ENCODE measurements at places on chromosomes 13 and 19.
A peak's percentile ranks its signal among the peaks of the same experiment; 100 is the strongest.

DNA sequence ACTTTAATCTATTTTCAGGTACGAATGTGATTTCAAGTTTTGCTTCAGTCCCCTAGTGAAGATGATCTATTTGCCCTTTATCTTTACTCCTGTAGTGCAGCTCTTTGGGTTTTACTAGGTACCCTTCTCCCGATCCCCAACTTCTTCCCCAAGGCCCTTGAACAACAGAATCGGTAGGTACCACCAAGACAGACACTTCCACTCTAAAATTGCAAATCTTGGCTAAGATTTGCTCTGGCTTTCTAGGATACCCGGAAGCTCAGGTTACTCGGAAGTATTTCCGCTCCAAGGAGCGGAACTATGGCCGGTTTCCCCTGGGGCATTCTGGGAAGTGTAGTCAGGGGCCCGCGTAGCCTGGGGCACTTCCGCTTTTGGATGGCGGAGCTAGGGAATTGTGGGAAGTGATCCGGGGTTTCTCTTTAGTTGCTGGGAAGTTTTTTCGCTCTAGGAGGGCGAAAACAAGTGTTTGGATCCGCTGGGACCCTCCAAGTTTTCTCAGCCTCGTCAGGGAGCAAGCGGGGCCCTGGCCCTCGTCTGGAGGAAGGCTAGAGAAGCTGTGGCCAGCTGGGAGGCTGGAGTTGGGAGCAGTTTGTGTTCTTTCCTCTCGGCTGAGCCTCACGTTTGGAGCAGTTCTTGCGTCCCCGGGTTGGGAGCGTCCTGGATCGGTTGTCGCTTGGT is 5.1 kb upstream of the ZNF227 start:
- ATAC-seq = peak; percentile 88

DNA sequence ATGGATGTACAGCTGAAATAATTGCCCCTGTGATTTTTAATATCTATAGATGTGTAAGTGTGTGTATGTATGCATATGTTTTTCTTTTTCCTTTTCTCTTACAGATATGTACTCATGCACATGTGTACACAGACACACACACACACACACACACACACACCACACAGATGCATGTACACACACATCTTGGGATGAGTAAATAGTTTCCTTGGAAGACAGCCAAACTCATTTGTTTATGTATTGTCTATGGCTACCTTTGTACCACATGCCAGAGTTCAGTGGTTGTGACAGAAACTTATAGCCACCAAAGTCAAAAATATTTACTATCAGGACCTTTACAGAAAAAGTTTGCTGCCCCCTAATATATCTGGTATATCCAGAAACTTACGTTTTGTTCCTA is 192.6 kb downstream of the MAB21L1 start:
- no peak for ATAC-seq

- no peak for ATAC-seq
Observed at GRCh38 chr13:22700246-22700887, 480.4 kb upstream of the SGCG start.

- no peak for ATAC-seq
Observed at GRCh38 chr19:17020823-17021222, 5.8 kb downstream of the CPAMD8 start.

GRCh38 chr19:6021878-6022569 is 44.1 kb upstream of the RANBP3 start:
- ATAC-seq = peak; percentile 79

DNA sequence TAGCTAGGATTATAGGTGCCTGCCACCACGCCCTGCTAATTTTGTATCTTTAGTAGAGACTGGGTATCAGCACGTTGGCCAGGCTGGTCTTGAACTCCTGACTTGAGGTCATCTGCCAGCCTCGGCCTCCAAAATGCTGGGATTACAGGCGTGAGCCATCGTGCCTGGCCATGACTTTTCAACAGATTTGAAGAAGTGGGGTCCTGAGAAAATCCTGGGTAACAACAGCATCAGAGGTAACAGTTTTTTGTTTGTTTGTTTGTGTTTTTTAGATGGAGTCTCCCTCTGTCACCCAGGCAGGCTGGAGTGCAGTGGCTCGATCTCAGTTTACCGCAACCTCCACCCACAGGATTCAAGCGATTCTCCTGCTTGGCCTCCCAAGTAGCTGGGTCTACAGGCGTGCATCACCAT is 3.7 kb downstream of the JUNB start:
- ATAC-seq = no peak

DNA sequence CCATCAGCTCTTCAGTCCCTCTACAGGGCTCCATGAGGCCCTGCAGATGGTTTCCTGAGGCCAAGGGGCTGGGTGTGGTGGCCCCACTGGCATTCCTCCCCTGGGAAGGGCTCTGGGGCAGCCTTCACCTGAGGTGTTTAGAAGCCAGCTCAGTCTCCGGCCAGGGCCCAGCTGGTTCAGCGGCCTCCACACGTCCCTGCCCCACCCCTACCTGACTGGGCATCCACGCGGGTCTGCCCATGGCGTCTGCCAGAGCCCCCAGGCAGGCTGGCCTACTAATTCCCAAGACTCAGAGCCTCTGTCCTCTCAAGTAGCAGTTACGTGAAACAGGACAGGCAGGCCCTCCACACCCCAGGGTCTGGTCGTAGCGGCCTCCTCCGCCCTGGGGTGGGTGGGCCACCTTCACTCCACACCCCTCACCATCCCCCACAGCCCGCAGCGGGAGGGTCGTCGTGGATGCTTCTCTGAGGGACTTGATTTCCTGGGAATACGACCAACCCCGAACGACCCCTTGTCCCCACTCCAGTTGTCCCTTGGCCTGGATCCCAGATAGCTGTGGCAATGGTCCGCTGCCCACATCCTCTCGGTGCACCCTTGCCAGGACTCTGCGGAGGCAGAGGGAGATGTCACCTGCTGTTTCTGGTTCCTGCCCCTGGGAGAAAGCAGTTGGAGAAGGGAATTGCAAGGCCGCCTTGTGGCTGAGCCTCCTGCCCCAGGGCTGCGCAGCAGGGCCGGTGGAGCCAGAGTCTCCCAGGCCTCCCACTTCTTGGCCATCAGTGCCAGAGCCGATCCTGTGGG is 24.3 kb downstream of the CAPN12 start:
- no peak for ATAC-seq

DNA sequence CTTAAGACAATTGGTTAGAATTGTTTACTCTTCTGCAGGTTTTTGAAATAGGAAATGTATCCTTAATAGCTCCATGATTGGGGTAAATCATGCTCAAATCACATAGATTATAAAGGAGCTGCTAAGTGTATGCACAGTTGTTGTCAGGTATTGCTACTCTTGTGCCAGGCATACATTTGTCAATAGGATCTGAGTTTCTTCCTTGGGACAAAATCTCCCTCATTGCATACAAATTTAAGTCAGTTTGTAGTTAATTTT is 109.3 kb upstream of the MLNR start:
- ATAC-seq = no peak

DNA sequence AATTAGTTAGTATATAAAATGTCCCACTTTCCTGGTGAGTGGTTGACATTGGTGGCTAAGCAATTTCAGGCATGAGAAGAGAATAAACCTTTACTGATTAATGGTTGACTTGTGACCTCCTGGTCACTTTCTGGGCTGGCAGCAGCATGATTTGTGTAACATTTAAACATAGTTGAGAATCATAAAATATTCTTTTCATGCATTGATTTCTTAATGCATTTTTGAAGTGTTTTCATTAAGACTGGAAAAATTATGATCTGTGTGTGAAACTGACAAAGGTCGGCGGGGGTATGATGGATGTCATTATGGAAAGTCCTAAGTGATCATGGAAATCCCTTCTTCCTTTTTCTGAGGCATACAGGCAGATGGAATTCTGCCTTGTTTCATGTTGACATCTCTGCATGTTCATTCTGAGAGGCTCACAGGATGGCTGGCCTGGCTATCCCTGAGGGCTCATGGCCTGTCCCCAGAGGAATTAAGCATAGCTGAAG is 98.7 kb upstream of the RNF113B start:
- ATAC-seq = no peak

DNA sequence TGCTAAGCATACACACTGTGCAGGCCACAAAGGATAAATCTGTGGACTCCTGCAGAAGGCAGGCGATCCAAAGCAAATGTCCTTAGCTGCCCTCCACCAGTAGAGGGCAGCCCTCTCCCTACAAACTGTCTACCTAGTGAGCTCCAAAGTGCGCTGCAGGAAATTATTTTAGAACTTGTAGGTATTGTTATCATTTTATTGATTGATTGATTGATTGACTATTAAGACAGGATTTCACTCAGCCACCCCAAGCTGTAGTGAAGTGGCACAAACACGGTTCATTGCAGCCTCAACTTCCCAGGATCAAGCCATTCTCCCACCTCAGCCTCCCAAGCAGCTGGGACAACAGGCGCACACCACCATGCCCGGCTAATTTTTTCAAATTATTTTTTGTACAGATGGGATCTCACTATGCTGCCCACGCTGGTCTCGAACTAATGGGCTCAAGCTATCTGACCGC is 37.3 kb downstream of the RNF6 start:
- ATAC-seq = peak; percentile 54

DNA sequence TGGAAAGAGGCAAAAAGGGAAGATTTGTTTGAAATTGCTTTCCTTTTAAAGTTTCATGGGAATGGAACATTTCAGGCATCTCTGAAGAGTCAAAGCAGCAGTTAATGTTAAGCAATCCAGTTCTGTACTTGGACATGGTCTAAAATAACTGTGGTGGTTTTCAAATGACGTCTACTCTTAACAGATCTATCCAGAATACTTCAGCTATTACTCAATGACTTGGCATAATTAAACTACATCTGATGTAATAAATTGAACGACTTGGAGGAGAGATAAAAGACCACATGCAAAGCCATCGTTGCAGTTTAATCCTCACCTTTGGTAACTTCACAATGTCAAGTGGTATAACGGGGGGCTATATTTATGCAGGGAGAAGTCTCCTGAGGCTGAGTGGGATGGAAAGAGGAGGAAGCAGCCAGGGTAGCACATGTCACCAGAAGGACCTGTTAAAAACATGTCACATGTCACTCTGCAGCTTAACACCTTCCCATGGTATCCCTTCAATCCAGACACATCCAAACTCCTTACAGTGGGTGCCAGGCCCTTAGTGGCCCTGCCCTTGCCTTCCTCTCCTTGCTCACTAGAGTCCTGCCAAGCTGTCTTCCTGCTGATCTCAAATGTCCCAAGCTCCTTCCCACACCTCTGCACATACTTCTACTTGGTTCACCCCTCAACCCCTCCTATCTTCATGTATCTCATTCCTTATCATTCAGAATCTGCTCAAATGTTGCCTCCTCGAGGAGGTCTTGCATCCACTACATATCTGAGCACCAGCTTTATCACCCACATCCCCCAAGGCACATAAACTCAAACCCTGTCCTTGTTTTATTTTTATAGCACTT is 327.8 kb downstream of the SUCLA2 start:
- peak; percentile 95 for ATAC-seq

- no peak for ATAC-seq
Observed at GRCh38 chr13:24097064-24097463, 63.5 kb upstream of the SPATA13 start.

GRCh38 chr13:39034085-39034484 is 3.8 kb downstream of the PROSER1 start:
- no peak for ATAC-seq

DNA sequence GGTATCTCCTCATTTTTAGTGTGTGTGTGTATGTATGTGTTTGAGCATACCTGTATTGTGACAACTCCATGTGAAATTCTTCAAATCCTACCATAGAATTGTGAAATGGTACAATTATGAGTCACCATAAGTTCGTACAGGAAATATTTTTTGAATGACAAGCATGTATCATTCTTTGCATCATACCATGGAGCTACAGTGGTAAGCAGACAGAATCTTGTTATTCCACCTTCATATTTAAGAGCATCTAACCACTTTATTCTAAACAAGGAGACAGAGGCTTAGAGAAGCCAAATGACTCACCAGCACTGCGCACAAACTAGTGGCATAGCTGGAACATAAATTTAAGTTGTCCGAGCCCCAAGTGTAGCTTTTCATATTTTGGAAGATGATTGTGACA is 4.5 kb upstream of the EPSTI1 start:
- no peak for ATAC-seq

GRCh38 chr13:101331731-101332130 is 84.6 kb downstream of the NALCN start:
- ATAC-seq = no peak

- ATAC-seq = no peak
Observed at GRCh38 chr13:23268441-23268840, 87.7 kb downstream of the SGCG start.

- no peak for ATAC-seq
Observed at GRCh38 chr13:41802043-41802683, 158.7 kb downstream of the VWA8 start.

DNA sequence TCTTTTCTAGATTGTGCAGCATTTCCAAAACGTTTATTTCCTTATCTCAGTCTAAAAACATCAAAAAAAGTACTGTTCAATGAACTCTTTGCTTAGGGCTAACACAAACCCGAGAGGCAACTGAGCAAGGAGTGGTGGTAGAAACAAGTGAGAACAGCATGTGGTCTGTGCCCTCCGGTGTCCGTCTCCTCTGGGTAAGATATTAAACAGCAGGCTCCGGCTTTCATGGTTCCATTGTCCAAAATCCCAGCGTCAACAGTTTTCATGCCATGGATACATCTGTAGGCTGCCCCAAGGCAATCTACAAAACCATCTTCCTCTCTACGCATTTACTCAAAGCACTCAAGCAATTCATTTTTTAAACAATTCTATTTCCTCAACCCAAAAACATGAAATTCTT is 22.8 kb downstream of the DCLK1 start:
- ATAC-seq = no peak

GRCh38 chr13:106617561-106617960 is 49.6 kb upstream of the ARGLU1 start:
- no peak for ATAC-seq

- ATAC-seq = no peak
Observed at GRCh38 chr19:29491995-29492577, 33.7 kb upstream of the VSTM2B start.

GRCh38 chr13:50810998-50811397 is 32.5 kb downstream of the DLEU7 start:
- no peak for ATAC-seq

DNA sequence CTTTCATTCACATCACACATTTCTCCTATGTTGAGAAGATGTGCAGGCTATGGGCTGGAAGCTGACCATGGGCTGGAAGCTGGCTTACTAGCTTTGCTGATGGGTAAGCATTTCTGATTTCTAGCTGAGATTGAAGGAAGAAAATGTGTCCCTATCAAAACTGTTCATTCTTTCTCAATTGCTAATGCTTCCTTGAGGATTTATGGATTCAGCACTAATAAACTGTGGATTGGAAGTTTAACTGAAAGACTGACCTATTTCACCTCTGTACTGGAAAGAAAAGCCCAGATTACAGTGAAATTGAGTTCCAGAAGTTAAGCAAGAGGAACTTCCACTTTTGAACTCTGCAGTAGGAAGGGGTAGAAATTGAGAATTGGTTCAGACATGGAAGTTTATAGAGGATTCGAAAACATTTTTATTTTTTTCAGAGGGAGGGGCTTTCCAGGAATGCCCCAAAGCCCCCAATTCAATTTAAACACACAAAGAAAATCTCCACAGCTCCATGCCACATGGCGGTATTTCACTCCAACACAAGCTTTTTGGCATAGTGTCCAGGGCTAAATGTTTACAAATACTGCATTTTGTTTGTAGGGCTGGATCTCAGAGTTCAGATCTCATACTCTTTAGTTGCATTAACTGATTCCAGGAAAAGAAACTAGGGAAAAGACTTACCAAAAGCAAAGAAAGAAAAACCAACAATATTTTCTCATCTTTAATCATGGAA is 61.2 kb upstream of the ARGLU1 start:
- no peak for ATAC-seq
